ENCODE measurements at places on chromosomes 2 and 18.

DNA sequence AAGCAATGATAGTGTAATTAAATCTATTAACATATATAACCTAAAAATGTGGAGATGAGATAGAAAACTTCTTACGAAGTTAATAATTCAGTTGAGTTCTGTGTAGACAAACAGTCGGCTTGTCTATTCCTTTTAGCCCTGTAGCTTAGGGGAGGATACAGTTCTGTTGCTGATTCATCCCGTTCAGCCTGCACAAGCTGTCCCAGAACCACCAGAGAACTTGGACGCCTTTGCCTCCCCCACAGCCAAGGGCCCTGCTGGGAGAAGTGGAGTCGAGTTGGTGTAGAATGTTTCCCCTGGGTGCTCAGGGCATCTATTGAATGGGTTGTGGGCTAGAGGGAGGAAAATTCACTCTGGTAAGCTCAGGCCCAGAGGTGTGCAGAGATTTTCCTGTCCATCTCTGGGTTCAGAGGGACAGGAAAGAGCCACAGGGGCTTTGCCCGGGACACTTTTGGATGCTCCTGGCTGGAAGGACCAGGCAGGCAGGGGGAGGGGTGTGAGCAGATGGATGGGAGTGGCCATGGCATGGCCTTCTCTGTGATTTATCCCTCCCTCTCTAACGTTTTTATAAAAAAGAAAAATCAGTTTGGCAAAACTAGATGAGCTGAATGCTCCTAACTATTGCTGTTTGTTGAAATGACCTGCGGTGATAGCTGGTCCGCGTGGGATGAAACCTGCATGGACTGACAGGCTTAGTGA is 42.8 kb upstream of the GALR1 start:
- DNase-seq = no peak

DNA sequence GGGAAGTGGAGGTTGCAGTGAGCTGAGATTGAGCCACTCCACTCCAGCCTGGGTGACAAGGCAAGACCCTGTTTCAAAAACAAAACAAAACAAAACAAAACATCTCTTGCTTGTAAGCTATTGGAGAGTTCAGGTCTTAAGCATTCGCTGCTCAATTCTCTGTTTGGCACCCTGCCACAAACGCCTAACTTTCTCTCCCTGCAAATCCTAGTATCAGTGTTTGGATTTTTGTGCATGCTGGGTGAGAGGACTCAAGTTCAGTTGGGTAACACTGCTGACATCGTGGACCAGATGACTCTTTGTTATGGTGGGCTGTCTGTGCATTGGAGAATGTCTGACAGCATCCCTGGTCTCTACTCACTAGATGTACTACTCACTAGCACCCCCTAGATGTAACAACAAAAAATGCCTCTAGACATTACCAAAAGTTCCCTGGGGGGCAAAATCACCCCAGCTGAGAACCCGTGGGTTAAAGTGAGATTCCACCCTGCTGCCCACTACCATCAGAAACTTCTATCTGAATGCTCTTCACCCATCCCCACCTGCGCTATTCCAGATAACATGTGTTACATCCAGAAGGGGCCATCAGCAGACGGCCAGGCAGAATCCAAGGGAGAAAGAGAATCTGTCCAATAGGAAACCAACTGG is 50.9 kb downstream of the CACNB4 start:
- no peak for DNase-seq

GRCh38 chr18:902229-902628 is 2.4 kb upstream of the ADCYAP1 start:
- DNase-seq = no peak

GRCh38 chr2:183186766-183187165 is 62.5 kb downstream of the NUP35 start:
- no peak for DNase-seq

GRCh38 chr2:234091883-234092282 is 41.4 kb downstream of the SPP2 start:
- DNase-seq = no peak

DNA sequence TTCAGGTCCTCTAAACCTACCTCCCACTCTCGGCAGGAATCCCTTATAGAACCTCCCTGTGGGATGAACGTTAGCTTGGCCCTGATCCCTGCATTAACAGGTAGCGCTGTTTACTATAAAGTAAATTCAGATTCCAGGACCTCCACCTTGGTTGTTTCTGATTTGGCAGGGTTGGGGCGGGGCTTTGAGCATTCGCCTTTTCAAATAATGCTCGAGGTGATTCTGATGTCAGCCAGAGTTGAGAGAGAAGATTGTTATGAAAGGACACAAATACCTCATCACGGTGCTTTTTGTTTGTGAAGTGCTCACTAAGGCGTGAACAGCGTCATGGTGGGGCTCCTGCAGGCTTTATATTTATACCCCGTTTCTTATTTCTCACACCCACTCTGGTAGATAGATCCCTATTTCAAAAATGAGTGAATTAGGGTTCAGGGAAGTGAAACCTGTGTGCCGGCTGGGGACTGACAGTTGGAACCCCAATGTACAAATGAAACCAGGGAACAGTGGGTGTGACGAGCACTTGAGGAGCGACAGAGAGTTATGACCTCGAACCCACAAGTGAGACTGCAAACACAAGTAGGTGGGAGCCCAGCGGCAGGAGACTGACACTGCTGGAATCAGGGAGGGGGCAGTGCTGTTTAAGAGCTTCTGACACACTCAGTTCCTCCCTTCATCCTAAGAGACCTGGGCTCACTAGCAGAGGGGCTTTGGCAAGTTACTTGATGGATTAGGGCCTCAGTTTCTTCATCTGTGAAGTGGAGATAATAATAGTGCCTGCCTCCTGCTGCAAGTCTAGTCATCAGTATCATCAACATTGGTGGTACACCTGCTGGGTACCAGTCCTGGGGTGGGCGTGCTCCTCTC is 14.2 kb upstream of the CXCR4 start:
- no peak for DNase-seq

GRCh38 chr2:235212501-235213158 is 260.8 kb downstream of the SH3BP4 start:
- no peak for DNase-seq
